NCI-H1092 treated with DMSO at 0.1 percent for 48 hours (cell line): ENCODE measurements at places on chromosomes 5 and 9.

GRCh38 chr9:38041564-38042243 is 27.3 kb downstream of the SHB start:
- DNase-seq: no peak

- no peak for DNase-seq
These were observed 356.0 kb upstream of the ISL1 start for GRCh38 chr5:51027271-51027670.

DNA sequence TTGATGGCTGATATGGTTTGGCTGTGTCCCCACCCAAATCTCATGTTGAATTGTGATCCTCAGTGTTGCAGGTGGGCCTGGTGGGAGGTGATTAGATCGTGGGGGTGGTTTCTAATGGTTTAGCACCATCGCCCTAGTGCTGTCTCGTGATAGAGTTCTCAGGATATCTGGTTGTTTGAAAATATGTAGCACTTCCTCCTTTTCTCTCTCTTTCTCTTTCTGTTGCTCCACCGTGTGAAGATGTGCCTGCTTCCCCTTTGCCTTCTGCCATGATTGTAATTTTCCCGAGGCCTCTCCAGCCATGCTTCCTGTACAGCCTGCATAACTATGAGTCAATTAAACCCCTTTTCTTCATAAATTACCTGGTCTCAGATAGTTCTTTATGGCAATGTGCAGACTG is 111.6 kb downstream of the SREK1 start:
- no peak for DNase-seq

- no peak for DNase-seq
These were observed 119.9 kb downstream of the FOXD1 start for GRCh38 chr5:73328640-73329039.

DNA sequence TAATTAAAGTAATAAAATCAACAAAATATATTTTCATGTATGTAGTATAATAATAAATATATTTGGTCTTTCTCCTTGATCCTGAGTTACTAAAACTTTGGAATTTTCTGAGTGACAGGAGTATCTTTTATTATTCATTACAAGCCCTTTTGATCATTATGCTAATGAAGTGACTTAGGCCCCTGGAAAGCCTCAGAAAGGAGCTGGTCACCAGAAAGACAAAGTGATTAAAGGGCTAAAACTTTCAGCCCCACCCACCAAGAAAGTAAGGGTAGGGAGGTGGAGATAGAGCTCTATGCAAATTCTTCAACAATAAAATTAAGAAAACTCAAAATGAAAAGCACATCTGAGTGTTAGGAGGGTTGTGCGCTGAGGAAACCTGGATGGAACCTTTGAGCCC is 27.5 kb downstream of the UBQLN1 start:
- no peak for DNase-seq

GRCh38 chr9:127884427-127884911 is 7.0 kb upstream of the AK1 start:
- peak; percentile 75 for DNase-seq

- DNase-seq: no peak
These were observed 4.1 kb upstream of the OLFM1 start for GRCh38 chr9:135083241-135083810.

DNA sequence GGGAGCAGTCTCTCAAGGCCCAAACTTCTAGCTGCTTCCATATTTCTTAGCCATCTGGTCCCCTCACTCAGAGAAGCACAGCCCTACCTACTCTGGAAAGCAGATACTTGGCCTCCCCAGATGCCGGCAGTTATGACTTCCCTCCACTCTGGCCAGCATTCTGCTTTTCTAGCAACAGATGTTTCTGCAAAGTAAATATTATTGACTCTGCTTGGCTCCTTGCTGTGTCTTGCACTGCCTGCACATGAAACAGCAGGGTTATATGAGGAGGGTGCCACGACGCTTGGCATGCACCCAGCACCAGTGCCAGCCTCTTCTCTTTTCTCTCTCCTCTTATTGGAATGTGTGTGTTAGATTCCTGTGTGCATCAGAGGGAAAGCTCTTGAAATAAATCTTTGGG is 99.7 kb downstream of the ARHGAP26 start:
- DNase-seq: no peak

DNA sequence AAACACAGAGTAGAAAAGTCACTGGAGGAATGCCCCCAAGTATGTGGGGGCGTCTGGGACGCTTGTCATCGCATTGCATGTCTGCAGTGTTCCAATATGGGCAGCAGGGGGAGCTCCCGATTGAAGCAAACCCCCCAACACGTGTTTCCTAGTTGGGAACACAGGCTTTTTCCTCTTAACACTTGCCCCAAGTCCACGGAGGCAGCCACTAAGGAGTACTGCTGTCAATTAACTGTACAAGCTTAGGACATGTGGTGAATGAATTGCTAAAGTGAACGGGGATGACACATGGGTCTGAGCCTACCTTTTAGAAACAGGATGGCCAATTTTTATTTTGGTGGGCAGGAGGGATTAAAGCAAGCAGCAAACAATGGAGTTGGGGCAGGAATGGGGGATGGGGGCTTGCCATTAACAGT is 2.2 kb downstream of the GABRB2 start:
- DNase-seq: no peak

- DNase-seq: no peak
These were observed 87.5 kb downstream of the FGF18 start for GRCh38 chr5:171506951-171507350.

- DNase-seq: peak; percentile 3
These were observed 46.1 kb upstream of the ZBED3 start for GRCh38 chr5:77133061-77133758.

- DNase-seq: no peak
These were observed 9.0 kb upstream of the QSOX2 start for GRCh38 chr9:136254381-136255165.

- no peak for DNase-seq
These were observed 119.7 kb downstream of the ACTBL2 start for GRCh38 chr5:57362951-57363350.

DNA sequence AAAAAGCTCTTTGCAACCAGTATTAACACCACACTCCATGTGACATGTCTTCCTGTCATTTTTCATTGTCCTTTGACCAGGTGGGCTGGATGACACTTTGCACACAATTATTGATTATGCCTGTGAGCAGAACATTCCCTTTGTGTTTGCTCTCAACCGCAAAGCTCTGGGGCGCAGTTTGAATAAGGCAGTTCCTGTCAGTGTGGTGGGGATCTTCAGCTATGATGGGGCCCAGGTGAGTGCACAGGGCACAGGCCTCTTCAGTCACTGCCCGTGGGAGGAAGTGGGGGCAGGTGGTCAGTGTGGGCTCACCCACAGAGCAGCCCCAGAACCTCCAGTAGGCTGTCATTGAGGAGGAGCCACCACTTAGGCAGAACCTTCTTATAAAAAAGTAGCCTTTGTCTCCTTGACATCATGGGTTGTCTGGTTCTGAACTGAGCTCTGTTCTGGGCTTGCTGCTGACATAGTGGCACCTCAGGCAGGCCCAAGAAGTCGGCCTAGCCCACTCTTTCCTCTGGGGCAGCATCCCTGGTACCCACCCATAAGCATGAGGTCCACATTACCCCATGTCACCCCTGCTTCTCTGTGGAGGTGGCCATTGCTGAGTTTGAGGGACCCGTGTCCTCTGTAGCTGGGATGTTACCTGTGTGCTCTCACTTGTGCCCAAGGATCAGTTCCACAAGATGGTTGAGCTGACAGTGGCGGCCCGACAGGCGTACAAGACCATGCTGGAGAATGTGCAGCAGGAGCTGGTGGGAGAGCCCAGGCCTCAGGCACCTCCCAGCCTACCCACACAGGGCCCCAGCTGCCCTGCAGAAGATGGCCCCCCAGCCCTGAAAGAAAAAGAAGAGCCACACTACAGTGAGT is 39.3 kb downstream of the SECISBP2 start:
- no peak for DNase-seq

- no peak for DNase-seq
These were observed 17.3 kb upstream of the LPCAT1 start for GRCh38 chr5:1540831-1541701.

DNA sequence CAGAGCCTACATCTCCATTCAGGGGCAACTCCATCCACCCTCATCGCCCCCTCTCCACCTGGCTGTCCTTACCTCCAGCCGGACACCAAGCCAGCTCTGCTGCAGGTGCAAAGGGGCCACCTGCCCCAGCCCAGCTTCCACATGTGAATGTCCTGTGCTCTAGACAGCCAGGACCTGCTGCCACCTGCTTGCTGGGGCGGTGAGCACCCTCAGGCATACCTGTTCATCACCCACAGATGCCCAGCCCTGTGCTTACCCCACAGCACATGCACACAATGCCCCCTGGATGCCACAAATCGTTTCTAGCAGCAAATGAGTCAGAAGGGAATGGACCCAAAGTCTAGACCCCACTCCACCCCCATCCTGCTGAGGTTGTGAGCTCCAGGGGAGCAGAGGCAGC is 13.3 kb upstream of the NKD2 start:
- no peak for DNase-seq

DNA sequence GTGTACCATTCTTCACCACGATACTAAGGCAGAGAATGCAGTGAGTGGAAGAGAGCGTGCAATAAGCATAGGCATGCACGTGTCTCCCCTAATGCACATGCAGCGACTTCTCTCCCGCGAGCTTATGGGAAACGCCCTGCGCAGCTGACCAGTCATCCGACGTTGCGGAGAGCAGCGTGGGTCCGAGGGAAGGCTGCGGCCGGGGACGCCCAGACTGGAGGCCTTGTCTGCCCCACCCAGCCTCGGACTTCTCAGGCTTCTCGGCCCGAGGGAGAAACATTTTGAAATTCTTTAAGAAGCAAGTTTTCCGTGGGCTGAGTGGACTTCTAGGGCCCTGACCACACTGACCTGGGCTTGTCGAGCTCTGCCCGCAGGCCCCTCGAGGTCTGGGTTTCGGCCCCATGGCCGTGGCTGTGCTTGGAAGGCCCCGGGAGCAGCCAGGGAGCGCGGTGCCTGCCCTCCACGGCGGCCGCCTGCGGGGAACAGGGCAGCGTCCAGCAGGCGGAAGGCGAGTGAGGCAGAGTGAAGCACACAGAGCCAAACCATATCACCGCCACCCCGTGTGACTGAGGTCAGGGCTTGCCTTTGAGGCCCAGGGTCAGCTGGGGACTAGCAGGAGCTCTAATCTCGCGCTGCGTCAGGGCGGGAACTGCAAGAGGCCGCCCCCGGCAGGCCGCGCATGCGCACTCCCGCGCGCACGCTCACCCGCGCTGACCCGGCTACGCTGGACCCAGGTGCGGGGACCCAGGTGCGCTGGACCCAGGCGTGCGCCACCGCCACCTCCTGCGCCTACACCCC is 60.0 kb upstream of the IRX1 start:
- DNase-seq: no peak
